Activated T-helper 17 cell treated with anti-CD3 and anti-CD28 coated beads, Interleukin-2, amount 50 U/mL, for 72 hours (primary cell): ENCODE measurements at places on chromosomes 7 and 10. TPM values are rescaled to one million over a fixed set of nuclear protein-coding genes. Genes with fewer than 3 reads are reported as not detected.
A peak's percentile ranks its signal among the peaks of the same experiment; 100 is the strongest.

- ATAC-seq: no peak
Measured at GRCh38 chr7:25823571-25823970, 328.4 kb upstream of the NFE2L3 start.

DNA sequence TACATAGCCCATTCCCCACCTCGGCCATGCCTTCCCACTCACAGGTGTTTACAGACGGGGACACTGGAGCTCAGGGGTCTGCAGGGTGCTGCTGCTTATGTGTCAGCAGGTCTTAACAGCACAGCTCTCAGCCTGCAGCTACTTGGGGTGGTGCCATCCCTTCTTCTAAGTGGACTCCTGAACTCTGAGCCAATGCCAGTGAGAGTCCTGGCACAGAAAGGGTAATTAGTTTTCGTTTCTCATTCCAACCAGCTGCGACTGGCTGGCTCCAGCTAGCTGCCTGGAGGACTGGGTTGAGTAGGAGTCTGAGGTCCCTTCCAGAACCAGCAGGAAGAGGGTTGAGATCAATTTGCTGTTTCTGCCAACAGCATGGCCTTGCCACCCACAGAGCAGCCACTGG is 88.3 kb upstream of the AGK start:
- no peak for ATAC-seq

GRCh38 chr7:52100-52499 is 140.3 kb upstream of the FAM20C start:
- ATAC-seq: no peak

DNA sequence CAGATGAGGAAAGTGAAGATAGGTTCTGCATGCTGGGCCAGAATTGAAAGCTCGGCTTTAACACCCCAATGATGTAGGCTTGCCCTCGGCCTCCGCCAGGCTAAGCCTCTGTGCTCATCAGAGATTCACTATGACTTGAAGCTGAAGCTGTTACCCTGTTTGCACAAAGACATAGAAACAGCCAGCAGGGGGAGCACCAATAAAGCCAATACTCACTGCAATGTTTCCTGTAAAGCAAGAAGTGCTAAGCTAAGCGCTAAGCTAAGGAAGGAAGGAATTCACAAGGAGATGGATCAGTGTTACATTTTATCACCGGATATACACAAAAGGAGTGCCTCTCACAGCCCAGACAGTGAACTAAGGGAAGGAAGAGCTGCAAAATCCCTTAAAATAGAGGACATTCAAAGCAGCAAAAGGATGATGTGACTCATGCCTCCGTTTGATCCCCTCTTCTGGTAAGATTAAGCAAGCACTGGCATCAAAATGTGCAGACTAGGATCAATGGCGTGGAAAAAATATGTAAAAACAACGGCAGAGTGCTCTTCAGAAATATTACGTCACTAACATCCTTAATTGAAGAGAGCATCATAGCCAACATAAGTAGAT is 153.8 kb downstream of the COBL start:
- ATAC-seq: peak; percentile 95

- peak; percentile 86 for ATAC-seq
Measured at GRCh38 chr7:143733876-143734275, 23.6 kb downstream of the CTAGE6 start.

- no peak for ATAC-seq
Measured at GRCh38 chr7:5408777-5409176, 14.9 kb downstream of the TNRC18 start.

GRCh38 chr10:44881649-44882048 is 29.5 kb upstream of the TMEM72 start:
- no peak for ATAC-seq

DNA sequence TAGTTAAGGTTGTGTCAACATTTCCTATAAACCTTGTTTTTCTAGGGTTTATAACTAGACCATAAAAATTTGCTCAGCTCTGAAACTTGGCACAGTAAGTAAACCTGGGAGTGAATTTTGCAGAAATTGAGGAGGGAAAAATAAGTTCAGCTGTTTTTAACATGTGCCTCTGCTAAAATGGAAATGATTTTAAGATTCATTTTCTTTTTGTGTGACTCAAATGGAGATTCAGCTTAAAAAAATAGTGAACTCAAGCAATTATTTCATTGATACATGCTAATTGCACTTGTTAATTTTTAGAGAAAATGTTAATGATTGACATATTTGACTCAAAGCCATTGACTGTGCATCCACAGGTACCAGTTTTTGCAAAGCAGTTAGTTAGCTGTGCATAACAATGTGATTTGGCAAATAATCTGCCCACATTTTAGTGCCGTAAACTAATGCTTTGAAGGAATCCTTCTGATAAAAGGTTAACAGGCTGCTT is 68.5 kb upstream of the ZNF438 start:
- peak; percentile 7 for ATAC-seq

Gene ZNF488
- total RNA-seq: 0.08 TPM

Gene COL13A1
- not detected for total RNA-seq

GRCh38 chr10:119522747-119523426 is 19.6 kb downstream of the RGS10 start:
- peak; percentile 65 for ATAC-seq

Gene PSTK
- 5.0 TPM for total RNA-seq
